WTC11 (cell line): ENCODE measurements at places on chromosomes 13 and 19.

- DNase-seq = no peak
These were observed 4.5 kb downstream of the CCNA1 start for GRCh38 chr13:36436811-36437210.

- no peak for DNase-seq
These were observed 108.6 kb downstream of the HSPH1 start for GRCh38 chr13:31053091-31053490.

DNA sequence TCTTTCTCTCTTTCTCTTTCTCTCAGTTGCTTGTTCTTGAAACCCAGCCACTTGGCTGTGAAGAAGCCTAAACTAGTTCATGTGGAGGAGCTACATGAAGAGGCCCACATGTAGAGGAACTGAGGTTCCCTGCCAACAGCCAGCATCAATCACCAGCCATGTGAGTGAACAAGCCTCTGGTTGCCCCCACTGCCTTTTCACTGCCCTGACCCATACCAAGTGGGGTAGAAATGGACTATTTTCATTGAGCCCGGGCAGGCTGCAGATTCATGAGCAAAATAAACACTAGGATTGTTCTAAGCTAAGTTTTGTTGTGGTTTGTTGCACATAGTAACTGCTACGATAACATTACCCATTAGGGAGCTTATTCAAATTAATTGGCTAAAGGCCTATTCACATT lies 78.7 kb upstream of the FAM216B start:
- DNase-seq = no peak

GRCh38 chr13:44084146-44084545 lies 204.4 kb downstream of the LACC1 start:
- DNase-seq = no peak

DNA sequence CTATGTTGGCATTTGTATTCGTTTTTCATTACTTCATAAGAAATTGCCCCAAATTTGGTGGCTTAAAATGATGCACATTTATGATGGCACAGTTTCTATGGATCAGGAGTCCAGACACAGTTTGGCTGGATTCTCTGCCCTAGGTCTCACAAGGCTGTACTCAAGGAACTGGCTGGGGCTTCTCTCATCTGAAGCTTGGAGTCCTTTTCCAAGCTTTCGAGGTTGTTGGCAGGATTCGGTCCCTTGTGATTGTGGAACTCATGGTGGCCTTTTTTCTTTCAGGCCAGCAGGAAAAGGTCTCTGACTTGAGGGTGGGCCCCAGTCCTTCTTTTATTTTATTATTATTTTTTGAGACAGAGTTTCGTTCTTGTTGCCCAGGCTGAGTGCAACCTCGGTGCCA lies 23.8 kb downstream of the LRCH1 start:
- DNase-seq = no peak

DNA sequence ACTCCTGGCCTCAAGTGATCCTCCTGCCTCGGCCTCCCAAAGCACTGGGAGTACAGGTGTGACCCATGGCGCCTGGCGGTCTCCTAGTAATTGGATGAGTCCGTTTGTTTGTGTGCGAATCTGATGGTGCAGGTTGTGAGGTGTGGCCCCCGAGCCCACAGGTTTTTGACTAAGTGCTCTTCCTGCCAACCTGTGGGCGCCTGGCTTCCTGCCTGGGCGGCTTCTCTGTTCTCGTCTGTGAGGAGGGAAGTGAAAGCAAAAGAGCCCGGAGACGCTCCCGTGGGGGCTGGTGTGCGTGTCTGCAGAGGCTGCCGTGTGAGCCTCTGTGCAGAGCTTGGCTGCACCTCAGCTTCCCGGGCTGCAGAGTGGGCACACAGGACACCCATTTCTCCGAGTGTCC lies 10.0 kb downstream of the ARHGAP45 start:
- DNase-seq = no peak

DNA sequence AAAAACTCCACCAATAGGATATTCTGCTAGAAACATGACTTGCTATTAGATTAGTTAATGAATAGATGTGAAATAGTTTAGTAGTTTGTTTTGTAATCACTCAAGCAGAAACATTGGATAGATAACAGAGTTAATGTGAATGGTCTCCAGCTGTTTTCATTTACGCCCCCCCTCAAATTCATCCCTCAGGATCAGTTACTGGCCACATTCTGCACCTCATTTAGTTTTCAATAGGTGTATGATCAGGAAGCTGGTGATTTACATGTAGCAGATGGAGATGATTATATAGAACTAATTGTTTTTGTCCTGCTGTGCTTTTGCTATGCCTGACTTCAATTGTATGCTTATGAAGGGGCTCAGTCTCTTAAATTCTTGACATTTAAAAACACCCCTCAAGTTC lies 759.0 kb downstream of the SLITRK6 start:
- DNase-seq = no peak

DNA sequence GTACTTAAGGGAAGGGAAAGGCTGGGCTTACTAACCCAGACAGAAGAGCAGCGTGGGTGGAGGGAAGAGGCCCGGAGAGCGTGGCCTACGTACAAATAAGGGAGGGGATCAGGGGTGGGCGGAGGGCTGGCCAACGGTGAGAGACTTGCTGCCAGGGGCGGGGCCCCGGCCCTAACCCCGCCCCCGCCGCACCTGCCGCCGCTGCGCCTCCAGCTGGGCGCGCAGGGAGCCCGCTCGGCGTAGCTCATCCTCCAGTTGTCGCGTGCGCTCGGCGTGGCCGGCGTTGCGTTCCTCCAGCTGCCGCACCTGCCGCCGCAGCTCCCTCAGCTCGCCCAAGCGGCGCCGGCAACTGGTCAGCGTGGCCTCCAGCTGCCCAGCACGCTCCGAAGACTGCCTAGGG lies 5.7 kb downstream of the HOOK2 start:
- peak; percentile 85 for DNase-seq

DNA sequence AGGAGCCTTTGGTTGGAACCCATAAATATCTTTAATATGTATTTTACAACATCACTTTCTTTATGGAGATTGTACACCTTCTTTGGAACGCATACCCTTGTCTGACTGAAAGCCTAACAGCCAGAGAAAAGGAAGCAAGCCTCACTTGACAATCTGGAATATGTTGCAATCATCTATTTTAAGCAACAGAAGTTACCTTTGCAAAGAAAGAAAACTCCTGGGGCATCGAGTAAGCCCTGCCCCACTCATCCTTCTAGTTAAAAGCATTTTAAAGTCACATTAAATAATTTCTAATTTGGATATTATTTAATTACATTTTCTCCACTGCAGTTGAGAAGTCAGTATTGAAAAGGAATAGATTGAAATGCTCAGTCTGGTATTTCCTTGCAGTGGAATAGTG lies 542.7 kb downstream of the MYO16 start:
- no peak for DNase-seq

- no peak for DNase-seq
These were observed 1044.3 kb downstream of the DIAPH3 start for GRCh38 chr13:59119475-59119874.

- peak; percentile 62 for DNase-seq
These were observed 5.3 kb upstream of the PROZ start for GRCh38 chr13:113152984-113153809.

DNA sequence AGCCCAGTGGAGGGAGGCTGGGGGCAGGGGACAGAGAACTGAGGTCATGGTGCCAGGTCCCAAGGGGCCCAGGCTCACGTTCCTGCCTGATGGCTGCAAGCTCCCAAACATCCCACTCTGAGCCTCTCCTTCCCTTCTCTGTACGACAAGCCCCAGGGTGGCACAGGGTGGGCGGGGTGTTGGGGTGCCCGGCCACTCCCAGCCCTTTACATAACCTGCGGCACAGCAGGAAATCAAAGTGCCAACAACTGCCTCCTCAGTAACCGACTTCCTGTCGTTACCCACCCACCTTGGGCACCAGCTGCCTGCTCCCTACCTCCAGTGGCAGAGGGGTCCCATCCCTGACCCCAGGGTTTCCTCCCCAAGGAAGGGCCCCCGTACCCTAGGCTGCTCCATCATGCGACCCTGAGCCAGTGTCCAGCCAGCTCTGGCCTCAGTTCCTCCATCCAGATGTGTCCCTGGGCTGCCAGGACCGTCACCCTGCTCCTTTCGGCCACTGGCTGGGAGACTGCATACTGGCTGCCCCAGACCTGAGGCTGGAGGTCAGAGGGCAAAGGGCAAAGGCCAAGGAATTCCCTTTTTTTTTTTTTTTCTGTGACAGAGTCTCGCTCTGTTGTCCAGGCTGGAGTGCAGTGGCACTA lies 27.7 kb upstream of the NFIC start:
- DNase-seq = no peak

GRCh38 chr13:67095621-67096020 lies 134.5 kb downstream of the PCDH9 start:
- no peak for DNase-seq

DNA sequence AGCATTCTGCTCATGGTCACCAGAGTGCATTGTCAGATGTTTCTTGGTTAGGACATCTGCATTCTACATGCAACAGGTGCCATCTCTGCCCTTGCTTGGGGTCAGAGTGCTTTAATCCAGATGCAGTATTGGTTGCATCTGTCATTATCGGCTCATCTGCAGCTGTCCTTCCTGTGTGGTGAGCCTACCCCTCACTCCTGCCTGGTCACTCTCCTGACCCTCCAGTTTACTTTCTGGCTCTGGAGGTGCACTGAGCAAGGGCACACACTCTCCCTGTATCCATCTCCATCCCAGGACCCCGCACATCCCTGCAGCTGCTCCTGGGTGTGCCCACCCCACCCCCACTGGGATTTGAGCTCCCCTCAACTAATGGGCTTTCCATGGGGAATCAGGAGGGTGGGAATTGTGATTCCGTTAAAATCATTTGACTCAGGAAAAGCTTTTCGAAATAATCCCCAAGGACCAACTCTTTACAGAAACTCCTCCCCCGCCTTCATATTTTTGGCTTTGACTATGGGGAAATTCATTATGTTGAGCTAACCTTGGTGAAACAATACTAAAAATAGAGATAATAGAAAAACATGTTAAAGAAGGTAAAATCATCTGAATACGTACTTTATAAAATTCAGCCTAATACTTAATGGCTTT lies 70.2 kb downstream of the COL4A2 start:
- no peak for DNase-seq

- no peak for DNase-seq
These were observed 25.4 kb downstream of the COMMD6 start for GRCh38 chr13:75512253-75512652.

DNA sequence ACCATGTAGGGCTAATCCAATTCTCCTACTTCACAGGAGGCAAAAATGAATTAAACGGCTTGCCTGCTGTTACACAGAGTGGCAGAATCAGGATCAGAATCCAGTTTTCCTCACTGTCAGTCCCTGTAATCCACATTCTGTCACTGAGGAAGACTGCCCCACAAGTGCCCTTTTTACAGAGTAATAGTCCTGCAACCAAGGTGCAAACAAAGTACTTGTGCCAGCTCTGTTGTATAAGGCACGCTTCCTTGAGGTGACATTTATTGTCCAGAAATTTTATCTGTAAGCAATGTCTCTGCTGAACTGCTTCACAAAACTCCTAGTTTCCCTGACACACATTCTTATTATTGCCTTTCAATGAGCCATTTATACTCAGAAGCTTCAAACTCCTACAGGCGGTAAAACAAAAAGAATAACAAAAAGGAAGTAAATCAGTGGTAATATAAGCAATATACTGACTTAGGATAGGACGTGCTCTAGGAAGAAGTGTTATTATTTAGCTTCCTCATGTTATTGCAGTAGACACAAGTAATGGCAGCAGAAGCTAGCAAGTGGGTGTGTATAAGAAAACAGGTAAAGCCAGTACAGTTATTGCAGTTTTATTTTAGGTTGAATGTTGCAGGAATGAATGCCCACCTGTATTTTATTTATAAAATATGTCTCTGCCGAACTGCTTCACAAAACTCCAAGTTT lies 28.8 kb downstream of the SPRY2 start:
- DNase-seq = no peak

DNA sequence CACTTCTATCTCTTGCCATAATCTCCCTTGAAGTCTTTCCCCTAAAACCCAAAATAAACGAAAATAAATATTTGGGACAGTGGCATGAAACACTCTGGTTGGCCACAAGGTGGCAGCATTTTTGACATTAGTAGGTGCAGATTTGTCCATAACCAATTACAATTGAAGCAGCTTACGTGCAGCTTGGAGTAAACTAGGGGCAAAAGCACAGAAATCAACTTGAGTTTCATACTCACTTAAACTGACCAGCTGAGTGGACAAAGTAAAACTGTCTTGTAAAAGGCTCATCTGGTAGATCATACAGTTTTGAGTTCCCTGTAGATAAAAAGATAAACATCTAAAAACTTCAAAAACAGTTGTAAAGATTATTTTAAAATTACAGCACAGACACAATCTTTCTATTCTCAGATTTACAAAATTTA lies 18.8 kb downstream of the PDCD5 start:
- DNase-seq = no peak

GRCh38 chr19:7676376-7676775 lies 514 bp upstream of the MCEMP1 start:
- DNase-seq = no peak

GRCh38 chr19:7483720-7484201 lies 5.1 kb downstream of the PEX11G start:
- no peak for DNase-seq

DNA sequence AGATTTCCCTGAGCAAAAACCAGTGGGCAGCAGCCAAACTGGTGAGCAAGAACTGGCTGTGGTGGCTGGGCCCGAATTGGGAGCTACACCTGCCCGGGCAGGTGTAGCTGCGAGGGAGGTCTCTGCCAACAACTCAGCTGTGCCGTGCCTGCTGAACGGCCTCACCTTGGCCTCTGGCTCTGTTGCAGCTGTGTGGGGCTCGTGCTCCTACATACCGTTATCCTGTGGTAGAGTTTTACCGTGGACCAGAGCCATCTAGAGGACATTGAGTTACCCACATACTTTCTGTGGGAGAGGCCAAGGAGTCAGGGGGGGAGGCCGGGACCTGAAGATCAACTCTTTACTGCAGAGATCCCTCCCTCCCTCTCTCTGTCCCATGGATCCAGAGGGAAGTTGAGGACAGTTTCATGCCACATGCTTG lies 113.2 kb downstream of the TM9SF2 start:
- DNase-seq = peak; percentile 44

DNA sequence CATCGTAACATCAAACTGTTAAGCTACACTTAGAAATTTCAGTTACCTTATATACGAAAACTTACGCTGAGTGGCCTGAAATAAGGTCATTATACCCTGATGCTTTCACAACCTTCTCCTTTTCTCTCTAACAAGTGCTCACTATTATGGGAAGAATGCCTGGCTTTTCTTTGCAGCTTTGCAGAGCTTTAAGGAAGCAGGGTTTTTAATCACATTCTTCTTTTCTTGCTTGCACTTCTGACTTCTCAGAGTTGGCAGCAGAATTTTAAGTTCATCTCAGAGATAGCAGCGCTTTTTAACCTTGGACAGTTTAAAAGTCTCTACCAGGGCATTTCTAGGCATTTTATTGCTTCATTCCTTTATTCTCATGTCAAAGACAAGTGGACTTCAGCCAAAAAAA lies 285.1 kb downstream of the SPRY2 start:
- no peak for DNase-seq
